ENCODE measurements at places on chromosomes 12 and 14. TPM values are rescaled to one million over a fixed set of nuclear protein-coding genes. Genes with fewer than 3 reads are reported as not detected.

GRCh38 chr14:102694530-102695166, 82.6 kb upstream of the TRAF3 start:
- DNase-seq: peak; percentile 63
- H3K27ac ChIP-seq: no peak overlapping the region
- H3K27me3 ChIP-seq: no peaks in the 10 kb centered on the region
- H3K4me1 ChIP-seq: no peaks in the 10 kb centered on the region
- no peaks in the 10 kb centered on the region for H3K36me3 ChIP-seq
- no peak overlapping the region for H3K4me3 ChIP-seq

- no peak overlapping the region for H3K27ac ChIP-seq
- H3K4me3 ChIP-seq: no peak overlapping the region
- peaks cover 11% of the 10 kb centered on the region for H3K4me1 ChIP-seq
- DNase-seq: no peak
- H3K36me3 ChIP-seq: no peaks in the 10 kb centered on the region
- no peaks in the 10 kb centered on the region for H3K27me3 ChIP-seq
These were observed 43.0 kb upstream of the CTDSP2 start for GRCh38 chr12:57889500-57889989.

- no peak for DNase-seq
- no peak overlapping the region for H3K27ac ChIP-seq
- H3K4me1 ChIP-seq: no peaks in the 10 kb centered on the region
- no peaks in the 10 kb centered on the region for H3K27me3 ChIP-seq
- H3K4me3 ChIP-seq: no peak overlapping the region
These were observed 22.4 kb downstream of the NFYB start for GRCh38 chr12:104115587-104115975.

- peaks cover 9% of the 10 kb centered on the region for H3K4me1 ChIP-seq
- H3K36me3 ChIP-seq: no peaks in the 10 kb centered on the region
- no peaks in the 10 kb centered on the region for H3K27me3 ChIP-seq
- H3K4me3 ChIP-seq: no peak overlapping the region
- DNase-seq: no peak
These were observed 113.0 kb downstream of the MED13L start for GRCh38 chr12:116164250-116165035.

- no peaks in the 10 kb centered on the region for H3K27me3 ChIP-seq
- peaks cover 35% of the 10 kb centered on the region for H3K4me1 ChIP-seq
- H3K4me3 ChIP-seq: no peak overlapping the region
- no peak for DNase-seq
- no peak overlapping the region for H3K27ac ChIP-seq
- no peaks in the 10 kb centered on the region for H3K36me3 ChIP-seq
These were observed 1111.1 kb downstream of the BCL11B start for GRCh38 chr14:98160901-98161300.

DNA sequence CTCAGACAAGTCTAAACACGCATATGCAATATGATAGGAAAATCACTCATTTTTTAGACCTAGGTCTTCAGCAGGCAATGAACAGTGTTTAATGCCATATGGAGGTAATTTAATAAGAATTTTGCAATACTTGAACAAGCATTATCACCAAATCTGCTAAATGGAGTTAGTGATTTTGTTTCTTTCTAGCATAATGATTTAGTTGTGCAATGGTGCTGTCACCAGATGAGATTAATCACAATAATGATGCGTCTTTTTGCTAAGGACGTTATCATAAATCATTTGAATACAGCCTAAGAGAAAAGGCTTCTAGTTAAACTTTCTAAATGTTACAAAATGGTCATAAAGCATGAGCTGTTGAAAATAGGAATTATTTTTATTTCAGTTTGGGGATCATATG, 170.0 kb upstream of the SLC16A7 start:
- H3K4me3 ChIP-seq: no peak overlapping the region
- H3K4me1 ChIP-seq: no peaks in the 10 kb centered on the region
- no peaks in the 10 kb centered on the region for H3K36me3 ChIP-seq
- DNase-seq: no peak
- no peaks in the 10 kb centered on the region for H3K27me3 ChIP-seq

Gene NDUFA9
- total RNA-seq: 106 TPM

Gene PRB2
- total RNA-seq: not detected

Measured in naive thymus-derived CD4-positive, alpha-beta T cell (primary cell).